Placental pericyte (primary cell): ENCODE measurements at places on chromosomes 2 and 18. TPM values are rescaled to one million over a fixed set of nuclear protein-coding genes. Genes with fewer than 3 reads are reported as not detected.

Gene PRKAG3
- not detected in 2 replicates for total RNA-seq

Gene DAW1
- 1.5 and 2.7 TPM in 2 replicates for total RNA-seq

Gene PSD4
- 0.66 and 1.1 TPM in 2 replicates for total RNA-seq

Gene CNTNAP5
- total RNA-seq, result not detected in 2 replicates

Gene ARHGAP28
- total RNA-seq, result 0.44 and 0.72 TPM in 2 replicates

Gene EML6
- total RNA-seq, result 2.2 and 3.0 TPM in 2 replicates

Gene CD8A
- total RNA-seq, result not detected in 2 replicates

Gene ADCYAP1
- not detected in 2 replicates for total RNA-seq
